CD8-positive, alpha-beta memory T cell (primary cell): ENCODE measurements at places on chromosomes 5 and 9. TPM values are rescaled to one million over a fixed set of nuclear protein-coding genes. Genes with fewer than 3 reads are reported as not detected.

- H3K4me3 ChIP-seq, result no peak overlapping the region
- DNase-seq, result no peak
- no peaks in the 10 kb centered on the region for H3K27me3 ChIP-seq
- no peaks in the 10 kb centered on the region for H3K36me3 ChIP-seq
Measured at GRCh38 chr5:103005276-103005675, 114.7 kb downstream of the GIN1 start.

DNA sequence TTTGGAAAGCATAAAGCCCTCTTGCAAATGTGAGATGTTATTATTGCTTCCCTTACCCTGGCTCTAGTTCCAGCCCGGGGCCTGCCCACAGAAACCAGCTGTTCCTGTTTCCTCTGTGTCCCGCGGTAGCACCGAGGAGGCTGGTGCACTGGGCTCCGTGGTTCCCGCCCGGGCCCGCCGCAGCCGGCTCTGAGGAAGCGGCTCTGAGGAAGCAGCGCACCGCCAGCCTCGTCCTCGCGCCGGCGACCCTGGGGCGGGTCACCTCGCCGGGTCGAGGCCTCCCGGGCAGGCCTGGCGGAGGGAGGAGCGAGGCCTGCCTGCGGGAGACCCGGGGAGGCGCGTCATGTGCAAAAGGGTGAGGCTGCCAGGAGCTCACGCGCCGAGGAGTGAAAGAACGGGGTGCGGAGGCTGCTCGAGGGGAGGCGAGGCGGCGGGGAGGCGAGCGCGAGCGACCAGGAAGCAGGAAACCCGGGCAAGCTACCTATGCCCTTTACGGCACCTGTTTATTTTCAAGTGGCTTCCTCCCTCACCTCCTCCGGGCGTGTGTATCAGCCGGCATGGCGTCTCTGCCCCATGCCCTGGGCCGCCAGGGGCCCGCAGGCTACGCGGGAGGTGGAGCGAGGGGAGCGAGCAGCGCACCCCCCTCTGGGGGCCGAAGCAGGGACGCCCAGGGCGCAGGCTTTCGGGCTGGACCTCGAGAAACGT, 61.3 kb upstream of the MEGF10 start:
- H3K27me3 ChIP-seq, result no peaks in the 10 kb centered on the region
- peak; percentile 60 for DNase-seq
- H3K36me3 ChIP-seq, result no peaks in the 10 kb centered on the region
- peaks cover 12% of the 10 kb centered on the region for H3K4me1 ChIP-seq
- H3K4me3 ChIP-seq, result peak overlapping the region; percentile 59
- no peak overlapping the region for H3K27ac ChIP-seq

- no peak overlapping the region for H3K4me3 ChIP-seq
- H3K27me3 ChIP-seq, result no peaks in the 10 kb centered on the region
- DNase-seq, result no peak
- no peaks in the 10 kb centered on the region for H3K36me3 ChIP-seq
- H3K4me1 ChIP-seq, result no peaks in the 10 kb centered on the region
Measured at GRCh38 chr5:147410496-147411358, 99.1 kb downstream of the DPYSL3 start.

GRCh38 chr5:122154491-122154890, 25.1 kb downstream of the ZNF474 start:
- no peaks in the 10 kb centered on the region for H3K36me3 ChIP-seq
- no peak for DNase-seq
- peaks cover 8% of the 10 kb centered on the region for H3K4me1 ChIP-seq
- H3K27ac ChIP-seq, result no peak overlapping the region
- no peak overlapping the region for H3K4me3 ChIP-seq

GRCh38 chr5:55904152-55904551, 53.0 kb downstream of the IL31RA start:
- DNase-seq, result no peak
- no peak overlapping the region for H3K4me3 ChIP-seq
- peaks cover 13% of the 10 kb centered on the region for H3K4me1 ChIP-seq
- no peaks in the 10 kb centered on the region for H3K27me3 ChIP-seq
- no peak overlapping the region for H3K27ac ChIP-seq

DNA sequence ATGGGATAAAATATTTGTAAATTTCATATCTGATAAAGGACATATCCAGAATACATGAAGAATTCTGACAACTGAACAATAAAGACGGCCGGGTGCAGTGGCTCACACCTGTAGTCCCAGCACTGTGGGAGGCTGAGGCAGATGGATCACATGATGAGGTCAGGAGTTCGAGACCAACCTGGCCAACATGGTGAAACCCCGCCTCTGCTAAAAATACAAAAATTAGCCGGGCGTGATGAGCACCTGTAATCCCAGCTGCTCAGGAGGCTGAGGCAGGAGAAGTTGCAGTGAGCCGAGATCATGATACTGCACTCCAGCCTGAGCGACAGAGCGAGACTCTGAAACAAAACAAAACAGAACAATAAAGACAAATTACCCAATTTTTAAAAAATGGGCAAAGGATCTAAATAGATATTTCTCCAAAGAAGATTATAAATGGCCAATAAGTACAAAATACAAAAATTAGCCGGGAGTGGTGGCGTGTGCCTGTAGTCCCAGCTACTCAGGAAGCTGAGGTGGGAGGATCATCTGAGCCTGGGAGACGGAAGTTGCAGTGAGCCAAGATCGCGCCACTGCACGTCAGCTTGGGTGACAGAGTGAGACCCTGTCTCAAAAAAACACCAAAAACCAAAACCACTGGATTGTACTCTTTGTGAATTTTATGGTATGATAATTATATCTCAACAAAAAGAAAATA, 9.6 kb upstream of the NSD1 start:
- no peaks in the 10 kb centered on the region for H3K27me3 ChIP-seq
- no peaks in the 10 kb centered on the region for H3K36me3 ChIP-seq
- DNase-seq, result no peak
- no peak overlapping the region for H3K4me3 ChIP-seq

DNA sequence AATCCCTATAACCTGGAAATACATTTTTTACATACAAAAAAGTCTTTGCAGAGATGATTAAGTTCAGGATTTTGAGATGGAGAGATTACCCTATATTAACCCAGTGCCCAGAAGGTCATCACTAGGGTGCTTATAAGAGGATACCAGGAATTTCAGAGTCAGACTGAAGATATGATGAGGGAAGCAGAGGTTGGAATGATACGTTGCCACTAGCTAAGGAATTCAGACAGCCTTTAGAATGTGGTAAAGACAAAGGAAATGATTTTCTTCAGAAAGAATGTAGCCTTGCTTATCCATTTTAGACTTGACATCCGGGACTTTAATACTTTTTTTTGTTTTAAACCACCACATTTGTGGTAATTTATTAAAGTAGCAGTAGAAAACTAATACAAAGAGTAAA, 2176.8 kb upstream of the C9orf72 start:
- no peaks in the 10 kb centered on the region for H3K27me3 ChIP-seq
- no peaks in the 10 kb centered on the region for H3K4me1 ChIP-seq
- H3K4me3 ChIP-seq, result no peak overlapping the region

Gene SPINK13
- not detected for polyA plus RNA-seq

Gene SPATA31D1
- not detected for polyA plus RNA-seq

Gene PCDHA5
- polyA plus RNA-seq, result not detected

Gene GRXCR2
- not detected for polyA plus RNA-seq

Gene PCA3
- polyA plus RNA-seq, result not detected
